ENCODE measurements at places on chromosomes 12 and 14. TPM values are rescaled to one million over a fixed set of nuclear protein-coding genes. Genes with fewer than 3 reads are reported as not detected.

Gene GPR135
- total RNA-seq: 2.2 TPM

Gene SALL2
- total RNA-seq: 281 TPM

Gene INSM2
- total RNA-seq: not detected

Gene SPRYD4
- 3.1 TPM for total RNA-seq

Gene CABP1
- total RNA-seq: 5.2 TPM

Gene FOXN4
- 0.35 TPM for total RNA-seq

Gene TMX1
- total RNA-seq: 123 TPM

Gene MYF6
- total RNA-seq: not detected

Gene LRTM2
- total RNA-seq: 0.12 TPM

Gene FAM186B
- 0.38 TPM for total RNA-seq

All from GM23338 (cell line).